ENCODE measurements at places on chromosomes 4 and X.

DNA sequence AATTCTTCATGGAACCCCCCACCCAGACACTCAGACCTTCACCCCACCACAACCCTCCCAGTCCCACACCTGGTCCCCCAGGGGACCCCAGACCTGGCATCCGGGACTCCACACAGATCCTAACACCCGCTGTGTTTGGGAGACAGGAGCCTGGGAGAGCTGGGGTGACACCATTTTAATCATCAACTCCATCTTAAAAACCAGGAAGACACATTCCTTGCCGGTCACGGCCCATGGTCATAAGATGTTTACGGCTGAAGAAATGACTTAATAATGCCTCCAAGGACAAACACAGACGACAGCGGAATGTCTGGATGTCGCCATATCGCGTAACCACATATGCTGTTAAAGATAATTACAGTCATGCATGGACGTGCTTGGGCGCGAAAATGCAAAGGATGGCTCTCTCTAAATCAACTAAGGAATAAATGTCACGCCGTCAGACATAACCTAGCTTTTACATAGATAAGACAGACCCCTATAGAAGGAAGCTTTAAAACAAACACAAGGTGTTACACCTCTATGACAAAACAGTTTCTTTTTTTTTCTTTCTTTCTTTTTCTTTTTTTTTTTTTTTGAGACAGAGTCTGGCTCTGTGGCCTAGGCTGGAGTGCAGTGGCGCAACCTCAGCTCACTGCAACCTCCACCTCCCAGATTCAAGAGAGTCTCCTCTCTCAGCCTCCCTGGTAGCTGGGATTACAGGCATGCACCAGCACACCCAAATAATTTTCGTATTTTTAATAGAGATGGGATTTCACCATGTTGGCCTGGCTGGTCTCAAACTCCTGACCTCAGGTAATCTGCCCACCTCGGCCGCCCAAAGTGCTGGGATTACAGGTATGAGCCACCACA, 2.1 kb upstream of the DHRSX start:
- no peak for DNase-seq

DNA sequence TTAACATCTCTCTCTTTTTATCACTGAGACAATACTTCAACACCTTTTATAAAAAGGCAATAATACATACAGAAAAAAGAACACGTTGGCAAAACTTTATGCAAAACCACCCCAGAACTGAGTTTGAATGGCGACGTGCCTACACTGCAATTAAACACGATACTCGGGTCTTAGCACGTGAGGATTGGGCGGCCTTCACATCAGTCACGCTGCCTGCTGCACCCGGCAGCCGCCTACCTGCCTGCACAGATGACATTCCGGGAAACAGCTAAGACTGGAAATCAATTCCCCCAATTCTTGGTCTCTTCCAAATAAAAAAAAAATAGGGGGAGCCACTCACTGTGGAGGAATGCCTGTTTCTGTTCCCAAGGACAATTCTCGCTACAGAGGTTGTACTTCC, 68.2 kb downstream of the NYX start:
- no peak for DNase-seq

- DNase-seq, result no peak
Observed at GRCh38 chrX:101415180-101416145, 7.4 kb downstream of the HNRNPH2 start.

DNA sequence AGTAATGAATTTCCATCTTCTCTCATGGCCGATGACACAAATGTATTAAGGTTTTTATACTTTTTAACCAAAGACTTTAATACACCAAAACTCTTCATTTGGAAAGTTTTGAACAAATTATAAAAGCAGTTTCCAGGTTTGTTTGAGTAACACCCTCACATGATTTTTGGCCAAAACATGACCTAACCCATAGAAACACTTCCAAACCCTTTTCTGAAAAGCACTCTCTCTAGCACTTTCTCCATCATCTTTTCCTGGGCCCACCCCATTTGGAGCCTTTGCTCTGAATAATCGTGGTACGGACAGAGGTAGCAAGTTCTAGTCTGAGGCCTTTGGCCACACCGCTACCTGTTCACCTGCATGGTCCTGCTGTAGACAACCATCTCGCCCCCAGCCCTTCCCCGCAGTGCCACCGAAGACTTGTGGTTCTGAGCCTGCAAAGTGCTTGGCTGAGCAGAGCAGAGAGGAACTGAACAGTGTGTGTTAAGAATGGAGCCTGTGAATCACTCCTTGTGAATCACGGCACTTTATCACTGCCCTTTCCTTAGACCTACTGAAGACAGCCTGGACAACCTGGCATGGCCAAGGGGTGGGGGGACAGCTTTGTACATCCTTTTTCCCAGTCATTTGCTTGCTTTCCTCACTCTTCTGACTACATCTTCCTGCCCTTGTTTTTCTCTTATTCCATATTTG, 181.8 kb downstream of the PTTG2 start:
- no peak for DNase-seq

GRCh38 chrX:16587836-16588235, 62.1 kb upstream of the S100G start:
- DNase-seq, result no peak

DNA sequence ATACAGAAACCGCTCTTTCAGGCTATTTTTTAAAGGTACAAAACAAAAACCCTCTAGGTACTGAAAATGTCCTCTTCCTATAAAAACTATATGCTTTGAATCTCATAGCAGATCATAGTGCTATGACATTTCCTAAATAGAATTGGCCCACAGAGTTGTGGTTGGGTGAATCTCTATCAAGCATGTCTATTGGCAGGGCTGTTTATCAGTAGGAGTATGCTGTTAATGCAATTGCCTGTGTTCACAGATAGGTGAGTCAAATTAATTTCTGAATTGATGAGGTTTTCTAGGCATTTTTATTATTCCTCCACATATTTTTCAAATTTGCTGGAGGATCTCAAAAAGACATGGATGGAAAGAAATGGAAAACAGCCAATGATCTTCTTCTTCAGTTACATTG, 73.9 kb downstream of the QRFPR start:
- no peak for DNase-seq

GRCh38 chrX:69614886-69615285, 1.0 kb upstream of the EDA start:
- no peak for DNase-seq

- DNase-seq, result no peak
Observed at GRCh38 chr4:182369211-182369610, 126.0 kb downstream of the TENM3 start.

DNA sequence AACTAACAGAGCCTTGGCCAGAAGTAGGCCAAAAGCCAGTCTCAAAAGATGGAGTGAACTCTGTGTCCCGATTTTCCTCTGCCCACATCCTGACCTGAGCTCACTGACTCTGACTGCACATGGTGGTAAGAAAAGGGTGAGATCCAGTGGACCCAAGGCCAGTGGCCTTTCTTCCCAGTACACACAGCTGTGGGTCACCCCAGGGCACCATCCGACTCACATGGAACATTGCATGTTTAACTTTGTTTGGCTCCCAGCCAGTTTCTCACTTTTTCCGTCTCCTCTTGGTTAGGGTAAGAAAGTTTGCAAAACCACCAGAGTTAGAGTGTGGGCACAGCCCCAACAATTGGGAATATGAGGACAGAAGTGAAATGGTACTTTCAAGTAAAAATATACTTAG, 69.8 kb downstream of the GAB1 start:
- peak; percentile 59 for DNase-seq

DNA sequence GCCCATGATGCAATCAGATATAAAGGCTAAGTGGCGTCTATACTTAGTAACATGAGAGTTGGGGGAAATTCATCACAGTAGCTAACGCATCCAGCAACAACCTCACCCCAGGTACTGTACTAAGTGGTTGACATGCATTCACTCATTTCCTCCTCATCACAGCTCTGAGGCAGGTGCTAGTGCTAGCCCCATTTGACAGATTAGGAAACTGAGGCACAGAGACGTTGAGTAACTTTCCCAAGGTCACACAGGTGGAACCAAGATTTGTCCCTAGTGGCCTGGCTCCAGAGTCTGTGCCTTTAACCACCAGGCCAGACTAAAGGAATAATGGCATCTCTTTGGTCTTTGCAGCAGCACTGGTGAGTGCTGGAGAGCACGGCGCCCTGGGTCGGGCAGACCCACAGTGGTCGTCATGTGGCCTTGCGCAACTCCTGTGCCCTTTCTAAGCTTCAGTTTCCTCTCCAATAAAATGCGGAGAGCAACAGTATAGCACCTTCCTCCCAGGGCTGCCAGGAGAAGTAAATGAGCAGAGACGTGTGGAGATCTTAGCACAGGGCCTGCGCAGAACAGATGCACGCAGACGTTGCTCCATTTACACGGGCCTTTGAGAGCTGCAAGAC, 186.4 kb downstream of the BCOR start:
- DNase-seq, result no peak

- no peak for DNase-seq
Observed at GRCh38 chr4:7813674-7814073, 126.0 kb downstream of the AFAP1 start.

DNA sequence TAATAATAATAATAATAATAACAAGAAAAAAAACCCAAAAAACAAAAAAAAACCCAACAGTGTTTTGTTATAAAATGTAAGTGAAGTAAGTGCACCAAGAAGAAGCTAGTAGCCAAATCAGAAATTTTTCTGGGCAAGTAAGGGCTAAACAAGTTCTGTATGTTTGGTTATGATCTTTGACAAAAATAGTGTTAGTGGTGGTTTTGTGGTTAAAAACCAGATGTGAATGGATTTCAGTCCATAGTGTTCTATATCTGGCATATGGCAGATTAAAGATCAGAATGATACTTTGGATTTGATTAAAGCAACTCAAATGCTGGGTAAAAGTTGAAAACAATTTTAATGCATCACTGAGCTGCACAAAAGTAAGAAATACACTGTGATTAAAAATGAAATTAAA, 116.5 kb upstream of the NDST4 start:
- no peak for DNase-seq

DNA sequence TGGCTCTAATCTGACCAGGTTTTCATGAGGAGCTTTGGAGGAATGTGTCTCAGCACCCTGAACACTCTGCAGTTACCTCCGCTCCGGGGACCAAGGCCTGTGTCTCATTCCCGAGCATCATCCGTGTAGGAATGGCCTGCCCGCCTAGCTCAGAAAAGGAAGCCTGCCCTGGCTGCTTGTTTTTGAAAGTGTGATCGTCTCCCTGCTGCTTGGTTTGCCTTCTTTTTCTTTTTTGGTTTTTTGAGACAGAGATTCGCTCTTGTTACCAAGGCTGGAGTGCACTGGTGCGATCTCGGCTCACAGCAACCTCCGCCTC, 73.3 kb downstream of the CRLF2 start:
- no peak for DNase-seq

GRCh38 chr4:159126716-159127115, 23.8 kb downstream of the RAPGEF2 start:
- DNase-seq, result no peak

DNA sequence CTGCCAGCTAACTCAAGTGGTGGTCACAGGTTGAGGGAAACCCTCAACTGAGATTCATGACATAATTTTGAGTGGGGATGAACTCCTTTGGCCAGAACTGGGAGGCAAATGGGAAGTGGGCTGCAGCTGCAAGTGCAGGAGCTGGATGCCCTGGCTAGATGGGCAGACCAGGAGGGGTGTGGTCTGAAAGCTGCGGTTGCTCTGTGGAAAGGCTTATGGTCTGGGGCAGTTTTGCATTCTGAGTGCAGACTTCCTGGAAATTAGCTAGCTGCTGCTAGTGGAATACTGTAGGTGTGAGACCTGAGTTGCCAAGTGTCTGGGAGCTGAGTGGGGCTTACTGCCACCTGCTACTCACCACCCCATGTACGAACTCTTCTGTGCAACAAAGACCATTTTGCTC, 52.1 kb upstream of the NAP1L2 start:
- DNase-seq, result no peak

DNA sequence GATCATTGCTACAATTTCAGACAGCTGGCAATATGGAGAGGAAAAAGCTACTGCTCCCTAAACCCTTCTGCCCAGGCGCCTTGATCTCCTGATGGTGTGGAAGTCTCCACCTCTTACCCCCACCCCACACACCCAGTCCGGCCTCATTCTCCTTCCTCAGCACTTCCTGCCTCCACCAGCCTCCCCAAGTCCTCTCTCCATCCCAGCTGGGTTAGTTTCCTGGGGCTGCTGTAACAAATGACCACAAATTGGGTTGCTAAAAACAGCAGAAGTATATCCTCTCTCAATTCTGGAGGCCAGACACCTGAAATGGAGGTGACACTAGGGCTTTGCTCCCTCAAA, 1.1 kb upstream of the CCNQ start:
- peak; percentile 9 for DNase-seq

DNA sequence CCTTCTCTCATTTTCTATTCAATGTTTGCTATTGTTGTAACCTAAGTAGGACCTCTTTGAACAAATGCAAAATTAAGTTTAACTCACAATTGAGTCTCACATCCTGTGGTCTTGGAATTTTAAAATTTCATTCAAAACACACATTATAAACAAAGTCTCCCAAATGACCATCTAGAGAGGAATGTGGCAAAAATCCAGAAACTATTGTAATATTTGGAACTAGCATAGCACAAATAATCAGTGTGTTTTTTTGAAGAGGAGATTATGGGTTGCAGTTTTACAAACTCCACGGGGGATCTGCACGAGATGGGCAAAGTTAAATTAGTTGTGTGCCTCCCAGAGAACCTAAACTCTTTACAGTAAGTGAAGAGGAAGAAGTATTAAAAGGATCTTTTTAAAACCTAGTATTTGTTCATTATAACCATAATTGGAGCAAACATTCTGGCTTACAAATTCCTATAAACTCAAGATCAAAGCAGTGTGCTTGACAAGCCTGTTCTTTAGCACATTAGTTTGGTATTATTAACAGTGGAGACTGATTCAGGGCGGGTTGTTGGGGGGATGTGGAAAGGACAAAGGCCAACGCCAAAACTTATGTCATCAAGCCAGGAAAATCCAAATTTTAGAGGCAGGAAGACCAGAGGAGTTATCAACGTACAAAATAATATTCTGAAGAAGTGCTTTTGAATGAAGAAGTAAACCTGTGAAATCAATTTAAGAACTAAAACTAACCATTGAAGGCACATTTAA, 22.4 kb upstream of the RBPJ start:
- DNase-seq, result no peak

DNA sequence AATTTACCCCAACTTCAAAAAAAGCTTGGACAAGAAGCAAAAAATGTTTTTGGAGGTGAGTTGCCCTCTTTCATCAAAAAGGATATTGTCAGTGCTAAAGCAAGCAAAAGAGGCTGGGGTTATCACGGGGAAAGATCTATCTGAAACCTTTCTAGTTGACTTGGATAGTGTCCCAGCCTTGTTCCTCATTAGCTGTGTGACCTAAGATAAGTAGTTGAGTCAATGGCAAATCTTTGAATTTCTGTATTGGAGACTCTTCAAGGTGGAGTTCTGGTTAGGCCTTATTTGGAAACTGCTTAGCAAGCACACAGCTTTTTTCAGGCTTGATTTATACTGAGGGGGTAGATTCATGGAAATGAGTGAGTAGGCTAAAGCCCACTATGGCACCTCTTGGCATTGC, 271.6 kb downstream of the GRIA3 start:
- no peak for DNase-seq

DNA sequence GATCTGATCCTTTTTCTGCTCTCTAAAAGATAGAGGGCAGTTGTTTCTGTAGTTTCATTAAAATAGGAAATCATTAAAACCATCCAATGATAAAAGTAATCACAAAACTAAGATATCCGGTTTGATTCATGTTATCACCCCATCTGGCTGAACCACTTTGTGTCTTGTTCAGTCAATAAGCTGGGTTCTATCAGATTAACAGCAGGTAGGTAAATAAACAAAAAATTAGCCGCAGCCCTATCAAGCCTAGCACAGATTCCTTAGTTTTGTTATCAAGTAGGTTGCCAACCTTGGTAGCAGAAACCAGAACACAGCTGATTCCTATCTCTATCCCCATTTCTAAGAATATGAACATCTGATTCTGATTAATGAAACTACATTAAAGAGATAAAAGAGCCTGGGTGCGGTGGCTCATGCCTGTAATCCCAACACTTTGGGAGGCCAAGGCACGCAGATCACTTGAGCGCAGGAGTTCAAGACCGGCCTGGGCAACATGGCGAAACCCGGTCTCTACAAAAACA, 118.6 kb upstream of the PLAC1 start:
- no peak for DNase-seq
